ENCODE measurements at places on chromosomes 4 and X. TPM values are rescaled to one million over a fixed set of nuclear protein-coding genes. Genes with fewer than 3 reads are reported as not detected.

Gene ZNF157
- 0.39 TPM for polyA plus RNA-seq

Gene MXD4
- 29.4 TPM for polyA plus RNA-seq

Gene SLC9A6
- polyA plus RNA-seq: 10.0 TPM

Gene GPRIN3
- not detected for polyA plus RNA-seq

Gene CCNB3
- 0.60 TPM for polyA plus RNA-seq

Gene PTCHD1
- polyA plus RNA-seq: not detected

DNA sequence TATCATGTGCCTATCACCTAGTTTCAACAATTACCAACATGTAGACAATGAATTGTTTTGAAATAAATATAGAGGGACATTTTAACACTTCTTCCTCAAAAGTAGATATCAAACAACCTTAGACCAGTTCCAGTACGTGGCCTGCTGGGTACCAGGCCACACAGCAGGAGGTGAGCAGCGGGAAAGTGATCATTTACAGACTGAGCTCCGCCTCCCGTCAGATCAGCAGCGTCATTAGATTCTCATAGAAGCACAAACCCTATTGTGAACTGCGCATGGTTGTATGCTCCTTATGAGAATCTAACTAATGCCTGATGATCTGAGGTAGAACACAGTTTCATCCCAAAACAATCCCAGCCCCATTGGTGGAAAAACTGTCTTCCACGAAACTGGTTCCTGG is 6.5 kb downstream of the BBS7 start:
- peaks cover 2% of the 10 kb centered on the region for H3K4me1 ChIP-seq
- no peak overlapping the region for H3K27ac ChIP-seq
- peaks cover 13% of the 10 kb centered on the region for H3K36me3 ChIP-seq
- no peaks in the 10 kb centered on the region for H3K27me3 ChIP-seq
- DNase-seq: no peak
- H3K4me3 ChIP-seq: no peak overlapping the region

DNA sequence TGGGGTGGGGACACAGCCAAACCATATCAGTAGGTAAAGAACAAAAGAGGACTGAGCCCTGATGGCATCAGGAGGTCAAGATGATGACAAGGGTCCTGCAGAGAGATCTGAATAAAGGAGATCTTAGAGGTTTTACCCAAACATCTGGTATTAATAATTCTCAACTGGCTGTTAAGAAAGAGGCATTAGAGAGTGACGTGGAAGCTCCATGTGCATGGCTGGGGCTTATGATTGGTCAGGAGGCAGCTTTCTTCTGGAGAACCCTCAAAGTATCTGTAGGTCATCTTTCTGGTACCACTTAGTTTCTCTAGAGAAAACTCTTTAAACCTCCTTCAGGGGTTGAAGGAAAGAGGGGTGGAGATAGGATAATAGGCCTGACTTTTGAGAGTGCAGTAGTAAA is 18.7 kb downstream of the MGST2 start:
- no peak overlapping the region for H3K27ac ChIP-seq
- H3K4me3 ChIP-seq: no peak overlapping the region

GRCh38 chr4:161442921-161443320 is 720.9 kb downstream of the FSTL5 start:
- H3K4me1 ChIP-seq: no peaks in the 10 kb centered on the region
- no peak for DNase-seq
- H3K27me3 ChIP-seq: no peaks in the 10 kb centered on the region
- no peak overlapping the region for H3K4me3 ChIP-seq

- peaks cover 26% of the 10 kb centered on the region for H3K4me1 ChIP-seq
- no peaks in the 10 kb centered on the region for H3K27me3 ChIP-seq
- H3K27ac ChIP-seq: no peak overlapping the region
- DNase-seq: no peak
- H3K36me3 ChIP-seq: peaks cover 24% of the 10 kb centered on the region
These were observed 32.4 kb downstream of the PRMT9 start for GRCh38 chr4:147651563-147651962.

DNA sequence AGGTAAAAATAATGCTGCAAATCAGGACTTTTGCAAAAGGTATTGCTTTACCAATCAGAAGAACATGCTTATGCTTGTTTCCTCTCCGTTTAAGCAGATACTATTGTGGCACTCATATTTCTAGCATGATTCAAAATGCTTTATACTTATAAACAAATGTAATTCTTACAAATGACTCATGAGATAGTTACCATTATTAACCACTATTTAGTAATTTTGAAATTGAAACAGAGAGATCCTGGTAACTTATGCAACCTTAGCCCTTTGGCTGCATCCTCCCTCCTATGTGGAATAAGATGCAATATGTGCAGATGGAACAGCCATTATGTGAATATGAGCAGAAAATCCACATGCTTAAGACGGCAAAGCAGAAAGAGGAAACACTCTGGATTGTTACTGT is 164.7 kb downstream of the PCDH18 start:
- no peaks in the 10 kb centered on the region for H3K36me3 ChIP-seq
- H3K27ac ChIP-seq: no peak overlapping the region
- no peak overlapping the region for H3K4me3 ChIP-seq
- H3K27me3 ChIP-seq: no peaks in the 10 kb centered on the region
- H3K4me1 ChIP-seq: no peaks in the 10 kb centered on the region

DNA sequence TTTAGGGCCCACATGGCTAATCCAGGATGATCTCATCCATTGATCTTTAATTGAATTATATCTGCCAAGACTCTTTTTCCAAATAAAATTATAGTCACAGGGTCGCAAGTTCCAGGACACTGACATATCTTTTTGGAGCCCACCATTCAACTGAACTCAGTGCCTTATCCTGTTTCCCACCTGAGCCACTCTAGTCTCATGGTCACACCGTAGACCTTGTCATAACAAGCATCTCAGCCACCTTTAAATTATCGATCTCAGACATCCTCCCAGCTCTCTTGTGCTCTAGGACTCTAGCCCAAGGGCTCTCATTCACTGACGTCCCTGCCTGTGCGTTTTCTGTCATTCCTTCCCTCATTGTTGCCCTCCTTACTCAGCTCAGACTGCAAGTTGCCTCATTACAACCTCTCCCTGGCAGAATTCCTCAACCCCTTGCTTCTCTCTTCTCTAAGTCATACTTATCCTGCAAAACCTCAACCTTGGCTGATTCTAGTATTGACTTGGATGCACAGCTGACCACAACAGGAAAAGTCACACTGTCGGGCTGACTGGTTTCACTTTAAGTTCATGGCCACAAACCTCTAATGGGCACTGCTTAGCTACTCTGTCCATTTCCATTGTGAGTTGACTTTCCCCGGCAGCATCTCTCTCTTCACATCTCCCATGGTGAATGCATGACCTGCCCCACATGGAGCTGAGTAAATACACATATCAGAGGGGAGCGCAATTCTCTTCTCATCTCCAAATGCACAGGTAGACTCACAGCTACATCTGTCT is 91.0 kb upstream of the TRIM2 start:
- H3K4me3 ChIP-seq: no peak overlapping the region
- DNase-seq: no peak
- H3K27me3 ChIP-seq: no peaks in the 10 kb centered on the region
- H3K36me3 ChIP-seq: no peaks in the 10 kb centered on the region
- peaks cover 29% of the 10 kb centered on the region for H3K4me1 ChIP-seq

- H3K4me3 ChIP-seq: no peak overlapping the region
- DNase-seq: no peak
- no peaks in the 10 kb centered on the region for H3K36me3 ChIP-seq
- H3K4me1 ChIP-seq: no peaks in the 10 kb centered on the region
- no peaks in the 10 kb centered on the region for H3K27me3 ChIP-seq
These were observed 150.4 kb downstream of the EMCN start for GRCh38 chr4:100367451-100367850.

GRCh38 chr4:169348541-169348940 is 77.8 kb upstream of the SH3RF1 start:
- no peak overlapping the region for H3K27ac ChIP-seq
- DNase-seq: no peak
- no peak overlapping the region for H3K4me3 ChIP-seq
- no peaks in the 10 kb centered on the region for H3K36me3 ChIP-seq
- no peaks in the 10 kb centered on the region for H3K27me3 ChIP-seq

- peaks cover 15% of the 10 kb centered on the region for H3K36me3 ChIP-seq
- H3K4me3 ChIP-seq: no peak overlapping the region
- peaks cover 19% of the 10 kb centered on the region for H3K4me1 ChIP-seq
- H3K27ac ChIP-seq: no peak overlapping the region
- no peaks in the 10 kb centered on the region for H3K27me3 ChIP-seq
These were observed 46.6 kb downstream of the CD40LG start for GRCh38 chrX:136694431-136695087.

GRCh38 chr4:14254926-14255325 is 627.4 kb upstream of the BOD1L1 start:
- no peaks in the 10 kb centered on the region for H3K4me1 ChIP-seq
- no peak for DNase-seq

- DNase-seq: peak; percentile 35
- H3K4me1 ChIP-seq: peaks cover 4% of the 10 kb centered on the region
These were observed 441.7 kb upstream of the RASGEF1B start for GRCh38 chr4:81913427-81913879.

- H3K27ac ChIP-seq: no peak overlapping the region
- peaks cover 15% of the 10 kb centered on the region for H3K27me3 ChIP-seq
- H3K36me3 ChIP-seq: no peaks in the 10 kb centered on the region
- DNase-seq: no peak
- peaks cover 2% of the 10 kb centered on the region for H3K4me1 ChIP-seq
These were observed 24.4 kb downstream of the FRAS1 start for GRCh38 chr4:78081541-78081940.

DNA sequence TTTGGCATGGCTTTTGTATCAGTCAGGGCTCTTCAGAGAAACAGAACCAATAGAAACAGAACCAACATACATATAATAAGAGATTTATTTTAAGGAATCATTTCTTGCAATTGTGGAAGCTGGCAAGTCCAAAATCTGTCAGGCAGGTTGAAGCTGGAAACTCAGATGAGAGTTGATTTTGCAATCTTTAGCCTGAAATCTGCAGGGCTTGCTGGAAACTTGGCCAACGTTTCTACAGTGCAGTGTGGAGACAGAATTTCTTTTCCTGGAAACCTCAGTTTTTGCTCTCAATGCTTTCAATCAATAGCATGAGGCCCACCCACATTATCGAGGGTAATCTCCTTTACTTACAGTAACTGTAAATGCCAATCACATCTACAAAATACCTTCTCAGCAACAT is 45.4 kb downstream of the COMMD8 start:
- no peaks in the 10 kb centered on the region for H3K4me1 ChIP-seq
- H3K4me3 ChIP-seq: no peak overlapping the region
- no peak for DNase-seq
- H3K27ac ChIP-seq: no peak overlapping the region
- no peaks in the 10 kb centered on the region for H3K27me3 ChIP-seq

DNA sequence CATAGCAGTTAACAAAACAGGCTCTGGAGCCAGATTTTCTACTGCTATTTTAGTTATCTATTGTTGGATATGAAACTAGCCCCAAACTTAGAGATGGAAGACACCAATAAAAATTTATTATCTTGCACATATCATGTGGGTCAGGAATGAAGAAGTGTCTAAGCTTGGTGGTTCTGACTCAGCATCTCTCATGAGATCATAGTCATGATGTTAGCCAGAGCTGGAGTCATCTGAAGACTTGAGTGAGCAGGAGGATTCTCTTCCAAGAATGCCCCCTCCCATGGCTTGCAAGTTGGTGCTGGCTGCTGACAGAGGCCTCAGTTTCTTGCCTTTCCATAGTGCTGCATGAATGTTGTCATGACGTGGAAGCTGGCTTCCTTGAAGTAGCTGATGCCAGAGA is 68.2 kb upstream of the TAPT1 start:
- H3K27me3 ChIP-seq: peaks cover 7% of the 10 kb centered on the region
- H3K27ac ChIP-seq: no peak overlapping the region
- H3K4me1 ChIP-seq: peaks cover 5% of the 10 kb centered on the region
- H3K4me3 ChIP-seq: no peak overlapping the region

- no peak for DNase-seq
- no peaks in the 10 kb centered on the region for H3K36me3 ChIP-seq
- no peak overlapping the region for H3K4me3 ChIP-seq
- no peak overlapping the region for H3K27ac ChIP-seq
These were observed 13.2 kb downstream of the SHROOM3 start for GRCh38 chr4:76448211-76448610.

GRCh38 chr4:176409627-176410026 is 89.9 kb downstream of the SPCS3 start:
- no peaks in the 10 kb centered on the region for H3K4me1 ChIP-seq
- no peak overlapping the region for H3K27ac ChIP-seq
- no peaks in the 10 kb centered on the region for H3K36me3 ChIP-seq
- no peak overlapping the region for H3K4me3 ChIP-seq
- H3K27me3 ChIP-seq: peaks cover 2% of the 10 kb centered on the region
- DNase-seq: no peak

DNA sequence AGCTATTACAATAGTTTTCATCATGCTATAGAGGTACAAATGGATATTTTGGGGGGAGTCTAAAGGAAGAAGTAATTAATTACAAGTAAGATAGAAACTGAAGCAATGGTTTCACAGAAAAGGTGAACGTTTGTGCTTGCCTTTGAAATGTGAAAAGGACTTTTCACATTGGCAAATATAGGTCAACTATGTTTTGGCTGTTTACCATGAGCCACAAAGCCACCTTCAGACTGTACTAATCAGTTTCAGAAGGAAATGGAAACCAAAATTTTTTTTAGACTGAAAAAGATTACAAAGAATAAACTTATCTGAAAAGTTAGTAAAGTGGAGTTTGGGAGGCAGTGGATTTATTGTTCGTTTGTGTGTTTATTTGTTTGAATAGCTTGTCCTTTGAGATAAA is 32.1 kb downstream of the SYTL5 start:
- no peaks in the 10 kb centered on the region for H3K27me3 ChIP-seq
- no peak overlapping the region for H3K4me3 ChIP-seq
- H3K27ac ChIP-seq: no peak overlapping the region
- no peaks in the 10 kb centered on the region for H3K4me1 ChIP-seq
- no peak for DNase-seq

- peaks cover 32% of the 10 kb centered on the region for H3K27me3 ChIP-seq
- H3K4me3 ChIP-seq: no peak overlapping the region
- no peak overlapping the region for H3K27ac ChIP-seq
- no peaks in the 10 kb centered on the region for H3K36me3 ChIP-seq
- no peak for DNase-seq
These were observed 93.4 kb downstream of the NHSL2 start for GRCh38 chrX:72003811-72004750.

DNA sequence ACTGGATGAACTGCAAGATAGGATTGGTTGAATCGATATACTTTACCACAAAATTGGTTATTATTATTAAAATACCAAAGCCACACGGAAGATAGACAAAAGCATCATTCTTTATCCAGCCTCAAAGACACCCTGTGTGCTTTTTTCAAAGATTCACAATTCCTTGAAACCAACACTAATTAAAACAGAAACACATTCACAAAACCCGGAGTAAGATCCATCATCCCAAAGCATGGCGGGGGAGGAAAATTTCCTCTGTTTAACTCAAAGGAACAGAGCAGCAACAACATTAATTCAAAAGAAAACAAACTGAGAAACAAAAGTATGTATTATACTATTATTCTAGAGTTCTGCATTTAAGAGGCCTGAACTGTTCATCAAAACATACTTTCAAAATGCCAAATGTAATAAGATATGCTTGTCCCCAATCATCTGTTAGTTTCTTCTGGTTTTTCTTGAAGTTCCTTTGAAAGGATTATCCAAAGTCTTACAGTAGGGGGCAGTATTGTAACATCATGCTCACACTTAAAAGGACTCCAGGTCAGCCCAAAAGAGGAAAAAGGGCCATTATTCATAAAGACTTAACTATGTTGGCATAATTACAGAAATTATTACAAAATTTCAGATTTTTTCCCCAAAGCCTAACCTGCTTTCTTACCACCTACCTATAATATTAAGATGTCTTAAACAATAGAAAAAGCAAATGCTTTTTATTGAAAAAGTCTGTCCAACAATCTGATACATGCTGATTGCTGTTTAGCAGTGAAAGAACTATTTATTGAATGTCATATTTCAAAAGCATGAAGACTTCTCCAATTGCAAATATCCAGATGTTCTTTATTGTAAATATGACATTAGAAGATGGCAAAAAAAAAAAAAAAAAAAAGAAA is 168.7 kb downstream of the SCFD2 start:
- peaks cover under 1% of the 10 kb centered on the region for H3K4me1 ChIP-seq
- H3K4me3 ChIP-seq: no peak overlapping the region
- H3K27ac ChIP-seq: no peak overlapping the region
- no peaks in the 10 kb centered on the region for H3K27me3 ChIP-seq

All from naive B cell (primary cell).